ENCODE measurements at places on chromosomes 2 and 18.

DNA sequence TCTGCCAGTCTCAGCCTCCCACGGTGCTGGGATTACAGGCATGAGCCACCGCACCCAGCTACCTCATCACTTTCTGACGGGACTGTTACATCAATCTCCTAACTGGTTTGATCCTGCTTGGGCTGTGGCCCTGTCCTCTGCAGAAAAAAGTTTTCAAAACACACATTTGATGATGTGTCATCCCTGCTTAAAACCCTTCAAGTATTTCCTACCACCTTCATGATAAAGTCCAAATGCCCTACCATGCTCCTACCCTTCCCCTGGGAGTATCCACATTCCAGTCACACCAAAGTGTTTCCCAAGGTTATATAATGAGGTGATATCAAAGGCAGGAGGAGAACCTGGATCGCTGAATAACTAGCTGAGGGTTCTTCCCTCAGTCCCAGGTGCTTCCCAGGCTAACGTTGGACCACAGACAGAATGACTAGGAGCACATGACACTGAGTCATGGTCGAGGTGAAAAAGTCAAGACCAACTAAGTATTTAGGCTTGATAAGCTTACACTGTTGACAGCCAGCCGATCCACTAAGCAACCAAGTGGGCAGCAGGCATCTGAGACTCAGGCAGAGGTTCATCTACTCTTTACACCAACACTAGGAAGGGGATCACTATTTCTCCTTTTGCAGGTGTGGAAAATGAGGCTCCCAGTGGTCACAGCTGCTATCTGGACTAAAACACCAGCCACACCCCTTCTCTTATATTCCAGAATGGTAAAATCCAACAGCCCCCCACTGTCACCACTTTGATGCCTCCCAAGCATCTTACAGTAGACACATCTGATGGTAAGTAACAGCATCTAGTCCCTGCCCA lies 31.8 kb downstream of the CYRIA start:
- no peak for DNase-seq

GRCh38 chr18:26482569-26482968 lies 65.8 kb downstream of the KCTD1 start:
- no peak for DNase-seq

DNA sequence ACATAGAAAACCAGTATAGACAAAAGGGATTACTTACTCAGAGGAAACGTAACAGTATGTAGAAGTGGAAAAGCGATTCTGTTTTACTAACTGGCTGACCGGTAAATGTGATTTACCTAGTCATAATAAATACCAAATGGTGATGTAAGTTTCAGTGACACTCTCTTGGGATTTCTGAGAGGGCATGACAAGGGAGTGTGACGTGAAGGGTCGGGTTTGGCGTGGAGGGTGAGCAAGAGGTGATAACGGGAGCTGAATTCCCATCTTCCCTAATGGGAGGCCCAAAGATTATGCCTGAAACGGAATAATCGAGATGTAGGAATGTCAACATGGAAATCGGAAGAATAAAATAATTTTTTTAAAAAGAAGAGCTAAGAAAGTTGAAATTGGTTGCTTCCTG lies 12.7 kb upstream of the GNAL start:
- no peak for DNase-seq

DNA sequence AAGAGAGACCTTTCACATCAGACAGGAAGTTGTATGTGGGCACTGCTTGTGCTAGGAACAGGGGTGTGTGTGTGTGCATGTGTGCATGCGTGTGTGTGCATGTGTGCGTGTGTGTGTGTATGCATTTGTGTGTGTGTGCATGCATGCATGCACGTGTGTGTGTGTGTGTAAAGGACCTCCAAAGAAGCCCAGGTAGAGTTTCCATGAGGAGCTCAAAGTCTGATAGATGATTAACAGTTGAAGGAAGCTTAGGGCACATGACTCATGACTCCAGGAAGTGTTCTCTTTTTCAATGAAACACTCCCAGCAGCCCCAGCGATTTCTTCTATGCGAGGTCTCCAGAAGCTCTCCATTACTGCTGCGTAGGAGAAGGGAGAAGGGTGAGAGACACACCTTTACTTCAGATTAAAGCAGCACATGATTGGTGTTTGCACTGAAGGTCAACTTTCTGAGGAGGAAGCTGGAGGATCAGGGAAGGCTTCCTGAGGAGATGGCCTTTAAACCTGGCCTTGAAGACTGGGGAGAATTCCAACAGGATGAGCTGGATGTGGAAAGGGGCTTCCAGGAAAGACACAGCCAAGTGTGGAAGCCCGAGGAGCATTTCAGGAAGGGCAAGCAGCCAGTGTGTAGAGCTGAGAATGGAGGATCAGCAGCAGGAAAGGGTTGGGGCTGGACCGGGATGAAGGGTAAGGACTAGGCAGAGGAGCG lies 77.7 kb downstream of the SMAD4 start:
- DNase-seq = no peak

DNA sequence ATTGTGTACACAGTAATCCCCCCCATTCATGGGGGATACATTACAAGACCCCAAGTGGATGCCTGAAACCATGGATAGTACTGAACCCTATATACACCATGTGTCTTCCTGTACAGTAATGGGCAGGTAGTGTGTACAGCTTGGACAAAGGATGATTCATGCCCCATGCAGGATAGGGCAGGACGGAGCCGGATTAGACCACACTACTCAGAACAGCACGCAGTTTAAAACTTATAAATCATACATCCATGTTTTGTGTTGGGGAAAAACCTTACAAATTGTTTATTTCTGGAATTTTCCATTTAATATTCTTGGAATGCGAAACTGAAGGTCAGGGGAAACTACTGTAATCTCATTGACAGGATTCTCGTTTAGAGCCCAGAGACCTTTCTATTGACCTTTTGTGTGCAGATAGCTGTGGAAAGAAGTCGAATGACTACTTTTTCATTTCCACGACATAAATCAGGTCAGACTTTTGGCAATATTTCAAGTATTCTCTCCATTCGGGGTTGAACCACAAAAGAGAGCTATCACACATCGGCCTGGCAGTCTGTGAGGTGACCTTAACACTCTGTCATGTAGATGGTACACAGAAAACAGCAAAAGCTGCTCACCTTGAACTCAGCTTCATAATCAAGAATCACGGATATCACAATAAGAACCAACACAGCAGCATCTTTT lies 9.9 kb upstream of the YPEL5 start:
- no peak for DNase-seq

GRCh38 chr2:120864981-120865380 lies 129.3 kb downstream of the GLI2 start:
- no peak for DNase-seq

DNA sequence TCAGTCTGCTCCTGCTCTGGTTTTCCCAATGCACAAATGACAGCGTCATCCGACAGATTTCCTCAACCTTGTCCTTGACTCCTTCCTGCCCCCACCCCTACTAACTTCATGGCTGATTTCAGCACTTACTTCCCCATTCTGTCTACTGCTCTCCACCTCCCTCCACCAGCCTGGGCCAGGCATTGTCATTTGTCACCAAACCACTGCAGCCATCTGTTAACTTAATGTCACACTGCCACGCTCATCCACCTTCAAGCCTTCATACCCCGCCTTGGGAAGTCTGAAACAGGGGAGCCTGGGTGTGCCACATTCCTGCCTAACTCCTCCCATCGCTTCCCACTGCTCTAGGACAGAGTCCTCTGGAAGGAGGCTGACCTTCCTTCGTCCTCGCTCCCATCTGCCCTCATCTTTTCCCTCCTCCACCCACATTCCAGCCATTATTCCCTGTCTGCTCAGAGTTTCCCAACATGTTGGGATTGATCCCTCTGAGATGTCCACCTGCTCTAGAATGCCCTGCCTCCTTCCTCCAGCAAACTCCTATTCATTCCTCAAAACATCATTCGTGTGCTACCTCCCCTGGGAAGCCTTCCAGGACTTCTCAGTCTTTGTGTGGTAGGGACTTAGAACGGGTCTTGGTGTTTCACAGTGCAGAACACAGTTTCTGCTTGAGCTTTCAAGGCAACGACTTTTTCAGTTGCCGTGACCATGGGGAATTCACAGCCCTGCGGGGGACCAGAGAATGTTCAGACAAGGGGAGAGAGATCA lies 42.2 kb upstream of the SMAD7 start:
- DNase-seq = no peak

GRCh38 chr2:162824304-162824703 lies 14.3 kb downstream of the KCNH7 start:
- DNase-seq = no peak

DNA sequence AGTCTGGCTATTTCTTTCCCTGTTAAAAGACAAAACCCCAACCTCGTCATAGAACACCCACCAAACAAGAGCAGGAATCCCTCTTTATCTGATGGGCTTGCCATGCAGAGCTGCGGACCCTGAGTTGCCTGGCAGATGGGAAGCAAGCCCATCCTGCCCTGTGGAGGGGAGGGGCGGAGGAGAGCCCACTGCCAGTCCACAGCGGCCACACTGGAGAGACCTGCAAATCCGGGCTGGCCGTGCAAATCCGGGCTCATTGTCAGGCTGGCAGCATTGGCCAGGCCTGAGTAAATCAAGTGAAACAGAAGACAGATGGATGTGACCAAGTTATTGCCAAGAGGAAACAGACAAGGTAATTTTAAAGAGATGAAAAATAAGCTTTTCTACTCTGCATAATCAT lies 22.0 kb downstream of the MYL12B start:
- DNase-seq = no peak

- no peak for DNase-seq
Measured at GRCh38 chr2:173434762-173435569, 80.3 kb downstream of the CDCA7 start.

GRCh38 chr2:186093174-186093573 lies 354.6 kb downstream of the FSIP2 start:
- DNase-seq = no peak

- no peak for DNase-seq
Measured at GRCh38 chr2:96552315-96553175, 16.0 kb downstream of the ARID5A start.

DNA sequence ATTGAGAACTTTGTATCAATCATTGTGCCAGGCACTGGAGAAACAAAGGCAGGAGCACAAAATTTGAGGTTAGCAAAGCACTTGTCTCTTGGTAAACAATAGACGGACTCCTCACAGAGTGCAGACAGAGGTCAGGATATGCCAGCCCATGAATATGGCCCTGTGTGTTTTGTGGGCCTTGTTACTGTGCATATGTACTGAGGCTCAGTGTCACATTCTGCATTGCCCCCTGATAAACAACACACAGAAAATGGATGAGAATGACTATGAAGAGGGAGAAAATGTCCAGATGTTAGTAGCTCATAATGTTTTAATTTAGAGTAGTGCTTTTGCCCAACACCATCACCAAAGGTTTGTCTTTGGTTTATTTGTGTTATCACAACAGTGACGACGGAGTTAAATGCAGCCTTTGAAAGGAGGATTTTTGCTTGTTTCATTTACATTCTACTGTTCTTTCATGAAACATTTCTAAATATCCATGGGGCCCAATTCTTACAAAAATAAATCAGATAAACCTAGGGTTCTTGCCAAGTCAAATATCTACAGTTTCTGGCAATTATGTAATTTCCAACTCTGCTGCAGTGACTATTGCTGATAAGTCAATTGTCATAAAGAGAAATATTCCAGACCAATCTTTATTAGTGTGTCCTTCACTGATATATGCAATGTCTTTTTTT lies 14.6 kb upstream of the NT5C1B start:
- no peak for DNase-seq

DNA sequence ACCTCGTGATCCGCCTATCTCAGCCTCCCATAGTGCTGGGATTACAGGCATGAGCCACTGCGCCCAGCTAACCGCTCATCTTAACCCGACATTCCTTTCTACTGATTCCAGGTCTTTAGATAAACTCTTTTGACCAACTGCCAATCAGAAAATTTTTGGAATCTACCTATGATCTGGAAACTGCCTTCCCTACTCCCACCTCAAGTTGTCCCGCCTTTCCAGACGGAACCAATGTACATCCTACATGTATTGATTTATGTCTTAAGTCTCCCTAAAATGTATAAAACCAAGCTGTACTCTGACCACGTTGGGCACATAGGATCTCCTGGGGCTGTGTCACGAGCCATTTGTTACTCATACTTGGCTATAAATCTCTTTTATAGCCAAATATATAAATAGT lies 3.2 kb upstream of the NEU2 start:
- DNase-seq = no peak

DNA sequence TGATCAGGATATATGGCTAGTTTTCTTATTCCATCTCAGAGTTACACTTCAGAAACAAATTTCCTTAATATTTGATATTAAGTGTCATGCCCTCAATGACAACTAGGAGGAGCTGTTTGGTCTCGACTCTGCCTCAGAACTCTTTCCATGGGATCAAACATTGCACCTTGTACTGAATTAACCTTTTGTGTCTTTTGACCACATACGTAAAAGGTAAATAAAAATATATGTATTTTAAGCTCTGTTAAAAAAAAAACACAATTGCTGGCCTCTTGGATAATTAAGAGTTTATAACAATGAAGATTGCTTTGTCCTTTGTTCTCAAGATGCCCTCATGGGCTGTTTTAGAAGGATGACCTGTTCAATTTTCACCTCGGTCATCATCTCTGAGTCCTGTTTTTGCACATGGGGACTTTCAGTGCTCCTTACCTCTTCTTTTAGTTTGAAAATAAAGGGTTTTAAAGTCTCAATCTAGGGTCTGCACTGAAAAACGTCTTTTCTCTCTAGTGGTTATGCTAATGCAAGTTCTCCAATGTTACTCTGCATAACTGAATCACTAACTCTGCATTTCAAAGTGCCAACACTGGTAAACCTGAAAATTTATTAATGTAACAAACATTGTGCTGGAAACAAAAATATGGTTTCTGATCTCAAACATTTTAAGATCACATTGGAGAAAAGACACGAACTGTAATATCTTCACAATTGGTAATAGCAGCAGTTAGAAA lies 18.8 kb upstream of the FN1 start:
- no peak for DNase-seq

GRCh38 chr18:12011957-12012549 lies 30.7 kb downstream of the IMPA2 start:
- no peak for DNase-seq

DNA sequence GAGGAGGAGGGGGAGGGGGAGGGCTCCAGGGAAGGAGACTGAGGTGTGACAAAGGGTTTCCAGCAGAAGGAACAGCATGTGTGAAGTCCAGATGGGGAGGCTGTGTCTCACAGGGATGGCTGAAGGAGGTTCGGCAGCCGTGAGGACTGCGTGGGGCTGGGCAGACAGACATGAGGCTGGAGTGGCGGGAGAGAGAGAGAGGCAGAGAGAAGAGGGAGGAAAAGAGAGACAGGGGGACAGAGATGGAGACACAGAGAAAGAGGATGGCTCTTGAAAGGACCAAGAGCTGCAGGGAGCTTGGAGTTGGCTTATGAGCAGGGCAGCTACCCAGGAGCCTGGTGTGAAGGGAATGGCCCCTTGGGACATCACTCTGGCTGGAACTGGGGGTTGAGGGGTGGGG lies 138.9 kb upstream of the ASB18 start:
- no peak for DNase-seq

- no peak for DNase-seq
Measured at GRCh38 chr18:26435415-26436095, 112.8 kb downstream of the KCTD1 start.

- DNase-seq = no peak
Measured at GRCh38 chr2:95387358-95387757, 15.2 kb upstream of the FAHD2A start.
